Activated naive CD8-positive, alpha-beta T cell treated with anti-CD3 and anti-CD28 coated beads for 36 hours (primary cell): ENCODE measurements at places on chromosomes 12 and 14. TPM values are rescaled to one million over a fixed set of nuclear protein-coding genes. Genes with fewer than 3 reads are reported as not detected.

The GPR65 gene
- total RNA-seq = 17.3 TPM

DNA sequence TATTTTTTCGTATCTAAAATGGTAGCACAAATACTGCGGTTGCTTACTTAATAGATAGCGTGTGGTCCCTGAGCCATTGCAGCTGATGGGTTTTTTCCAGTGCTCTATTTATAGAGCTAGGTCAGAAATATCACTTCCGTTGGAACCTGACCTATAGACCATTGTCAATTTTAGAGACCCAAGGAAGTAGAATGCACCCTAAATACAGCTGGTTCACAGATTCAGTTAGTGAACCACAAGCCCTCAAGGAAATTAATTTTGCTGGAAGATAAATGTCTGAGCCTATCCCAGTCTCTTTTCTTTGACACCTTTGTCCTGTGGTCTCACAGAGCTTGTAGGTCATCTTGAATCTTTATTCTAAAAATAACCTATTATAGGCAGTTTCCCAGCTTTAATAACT is 391.0 kb downstream of the ZFP36L1 start:
- DNase-seq = no peak

GRCh38 chr14:45185100-45185814 is 49.5 kb downstream of the FANCM start:
- DNase-seq = no peak

The TMEM63C gene
- total RNA-seq = 0.89 TPM
